Activated CD8-positive, alpha-beta T cell treated with anti-CD3 and anti-CD28 coated beads for 36 hours (primary cell): ENCODE measurements at places on chromosomes 1 and 21. TPM values are rescaled to one million over a fixed set of nuclear protein-coding genes. Genes with fewer than 3 reads are reported as not detected.
A peak's percentile ranks its signal among the peaks of the same experiment; 100 is the strongest.

The C1orf87 gene
- not detected for total RNA-seq

The TENT5C gene
- total RNA-seq, result 13.6 TPM

The SLAMF7 gene
- 93.5 TPM for total RNA-seq

The ALX3 gene
- total RNA-seq, result not detected

The MYBPH gene
- total RNA-seq, result not detected

DNA sequence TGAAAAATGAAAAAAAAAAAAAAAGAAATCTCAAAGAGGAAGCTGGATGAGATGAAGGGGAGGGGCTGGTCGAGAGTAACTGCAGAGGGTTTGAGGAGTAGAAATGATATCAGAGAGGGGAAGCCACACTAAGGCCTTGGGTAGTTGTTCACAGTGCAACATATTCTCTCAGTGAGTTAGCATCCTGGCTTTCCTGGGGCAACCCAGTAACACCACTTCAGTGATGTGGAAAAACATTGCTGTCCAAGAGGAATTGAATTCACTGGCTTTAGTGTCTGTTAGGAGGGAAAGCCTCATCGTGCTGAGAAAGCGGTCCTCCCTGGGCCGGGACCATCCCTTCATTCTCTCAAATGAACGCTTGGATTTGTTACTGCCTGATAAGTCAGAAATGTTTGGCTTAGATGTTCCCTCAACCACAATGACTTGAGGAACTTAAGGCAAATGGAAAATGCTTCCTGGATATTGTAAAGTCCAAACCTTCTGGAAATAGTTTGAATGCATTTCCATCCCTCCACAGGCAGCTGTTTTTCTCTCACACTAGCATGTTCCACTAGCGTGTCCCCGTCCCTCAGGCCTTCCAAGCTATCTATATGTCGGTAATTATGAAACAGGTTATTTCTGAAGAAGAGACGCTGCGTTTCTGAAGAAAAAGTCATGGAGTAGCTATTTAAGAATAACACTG, 12.2 kb downstream of the TGFB2 start:
- DNase-seq, result no peak
- H3K4me1 ChIP-seq, result peaks cover 3% of the 10 kb centered on the region
- H3K4me3 ChIP-seq, result no peak overlapping the region
- H3K36me3 ChIP-seq, result no peaks in the 10 kb centered on the region
- no peak overlapping the region for H3K27ac ChIP-seq
- peaks cover 3% of the 10 kb centered on the region for H3K27me3 ChIP-seq

GRCh38 chr1:10530281-10530740, 55.6 kb downstream of the PEX14 start:
- no peak overlapping the region for H3K27ac ChIP-seq
- H3K27me3 ChIP-seq, result no peaks in the 10 kb centered on the region
- DNase-seq, result no peak
- H3K4me1 ChIP-seq, result peaks cover 14% of the 10 kb centered on the region

DNA sequence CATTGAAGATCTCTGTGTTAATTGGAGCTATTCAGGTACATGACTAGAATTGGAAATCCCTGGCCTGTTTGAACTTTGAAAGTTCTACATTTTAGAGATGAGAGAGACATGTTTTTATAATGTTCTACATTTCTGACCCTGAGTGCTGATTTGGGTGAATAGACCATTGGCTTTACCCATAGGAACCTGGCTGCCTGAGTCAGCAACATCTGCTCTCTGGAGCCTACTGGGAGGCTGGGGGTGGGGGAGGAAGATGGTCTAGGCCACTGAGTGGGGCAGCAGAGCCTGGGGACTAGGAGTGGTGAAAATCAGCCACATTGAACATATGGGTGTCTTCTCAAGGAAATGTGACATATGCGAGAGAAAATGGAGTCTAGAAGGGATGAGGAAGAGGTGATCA, 1.4 kb upstream of the VANGL1 start:
- no peak overlapping the region for H3K27ac ChIP-seq
- H3K27me3 ChIP-seq, result peaks cover 28% of the 10 kb centered on the region
- peaks cover 11% of the 10 kb centered on the region for H3K4me1 ChIP-seq
- DNase-seq, result no peak
- peaks cover 5% of the 10 kb centered on the region for H3K36me3 ChIP-seq

- no peak for DNase-seq
- H3K4me3 ChIP-seq, result no peak overlapping the region
- no peaks in the 10 kb centered on the region for H3K4me1 ChIP-seq
- no peaks in the 10 kb centered on the region for H3K36me3 ChIP-seq
- no peak overlapping the region for H3K27ac ChIP-seq
These were observed 63.0 kb downstream of the VCAM1 start for GRCh38 chr1:100782473-100783039.

- H3K4me3 ChIP-seq, result no peak overlapping the region
- peak overlapping the region; percentile 80 for H3K27ac ChIP-seq
- H3K36me3 ChIP-seq, result peaks cover 9% of the 10 kb centered on the region
- no peaks in the 10 kb centered on the region for H3K27me3 ChIP-seq
- H3K4me1 ChIP-seq, result peaks cover 29% of the 10 kb centered on the region
- DNase-seq, result peak; percentile 52
These were observed 122.8 kb downstream of the SYF2 start for GRCh38 chr1:25109531-25109951.

DNA sequence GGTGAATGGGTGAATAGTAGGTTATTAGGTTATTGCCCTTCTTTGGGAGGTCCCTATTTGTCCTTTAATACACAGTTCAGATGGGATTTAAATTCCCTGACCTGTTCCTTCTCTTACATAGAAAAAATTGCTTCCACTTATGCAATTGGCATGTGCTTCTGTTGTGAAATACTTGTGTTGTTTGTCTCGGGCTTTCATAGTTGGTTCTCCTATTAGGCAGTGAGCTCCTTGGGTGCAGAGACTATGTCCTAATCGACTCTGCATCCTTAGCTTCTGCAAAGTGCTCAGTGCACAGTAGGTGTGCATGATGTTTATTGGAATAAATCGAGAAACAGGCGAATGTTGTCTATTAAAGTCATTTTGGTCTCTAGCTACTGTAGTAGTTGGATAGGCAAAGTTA, 1.3 kb upstream of the PDE4B start:
- no peaks in the 10 kb centered on the region for H3K36me3 ChIP-seq
- H3K4me1 ChIP-seq, result no peaks in the 10 kb centered on the region
- H3K27me3 ChIP-seq, result peaks cover 46% of the 10 kb centered on the region

DNA sequence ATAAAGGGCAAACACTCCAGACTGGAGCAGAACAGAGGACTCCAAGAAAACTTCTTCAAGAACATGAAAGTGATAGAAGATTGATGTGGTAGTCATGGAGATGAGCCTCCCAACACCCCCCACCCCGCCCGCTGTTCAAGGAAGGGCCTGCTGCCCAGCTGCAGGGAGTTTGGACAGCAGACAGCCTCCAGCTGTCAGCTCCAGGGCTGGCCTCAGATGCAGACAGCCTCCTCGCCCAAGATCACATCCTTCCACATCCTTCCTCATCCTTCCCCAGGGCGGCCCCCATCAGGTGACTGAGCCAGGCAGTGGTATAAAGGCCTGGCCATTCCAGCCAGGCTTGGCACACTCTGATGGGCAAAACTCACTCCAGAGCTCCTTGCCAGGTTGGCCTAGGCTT, 24.6 kb downstream of the HMGN2 start:
- no peak for DNase-seq
- no peak overlapping the region for H3K4me3 ChIP-seq
- H3K36me3 ChIP-seq, result peaks cover 5% of the 10 kb centered on the region
- peaks cover 11% of the 10 kb centered on the region for H3K4me1 ChIP-seq

DNA sequence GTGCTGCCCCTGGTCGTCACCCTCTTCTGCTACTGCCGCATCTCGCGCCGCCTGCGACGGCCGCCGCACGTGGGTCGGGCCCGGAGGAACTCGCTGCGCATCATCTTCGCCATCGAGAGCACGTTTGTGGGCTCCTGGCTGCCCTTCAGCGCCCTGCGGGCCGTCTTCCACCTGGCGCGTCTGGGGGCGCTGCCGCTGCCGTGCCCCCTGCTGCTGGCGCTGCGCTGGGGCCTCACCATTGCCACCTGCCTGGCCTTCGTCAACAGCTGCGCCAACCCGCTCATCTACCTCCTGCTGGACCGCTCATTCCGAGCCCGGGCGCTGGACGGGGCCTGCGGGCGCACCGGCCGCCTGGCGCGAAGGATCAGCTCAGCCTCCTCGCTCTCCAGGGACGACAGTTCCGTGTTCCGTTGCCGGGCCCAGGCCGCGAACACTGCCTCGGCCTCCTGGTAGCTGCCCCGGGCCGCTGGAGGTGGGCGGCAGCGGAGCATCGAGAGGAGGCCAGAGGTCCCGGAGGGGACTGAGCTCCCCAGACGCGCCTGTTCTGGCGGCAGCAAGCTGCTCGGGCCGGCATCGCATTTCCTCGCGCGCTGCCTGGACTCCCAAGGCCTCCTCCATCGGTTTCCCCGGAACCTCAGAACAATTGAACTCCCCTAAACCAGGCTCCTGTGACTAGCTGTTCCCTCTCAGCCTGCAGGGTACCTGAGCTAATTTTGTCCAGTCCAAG, 1.1 kb downstream of the GPR25 start:
- peaks cover 47% of the 10 kb centered on the region for H3K27me3 ChIP-seq
- H3K4me1 ChIP-seq, result peaks cover 45% of the 10 kb centered on the region
- H3K4me3 ChIP-seq, result peak overlapping the region; percentile 14
- no peak overlapping the region for H3K27ac ChIP-seq

DNA sequence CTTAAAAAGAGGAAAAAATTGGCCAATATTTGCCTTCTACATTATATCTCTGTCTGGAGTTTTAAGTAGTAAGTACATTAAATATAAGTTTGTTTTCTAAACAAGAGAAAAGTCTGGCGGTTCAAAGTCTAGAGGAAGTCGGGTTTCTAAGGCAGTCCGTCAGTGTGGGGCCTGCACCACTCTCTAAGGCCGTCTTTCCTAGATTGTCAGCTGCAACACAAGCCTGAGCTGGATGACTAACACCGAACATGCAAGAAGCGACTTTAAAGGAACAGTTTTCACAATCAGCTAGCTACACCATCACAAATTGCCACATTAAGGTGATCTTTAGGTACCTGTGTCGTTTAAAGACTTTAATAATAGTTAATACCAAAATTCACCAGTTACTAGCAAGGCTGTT, 19.6 kb downstream of the CCSAP start:
- H3K36me3 ChIP-seq, result peaks cover 34% of the 10 kb centered on the region
- DNase-seq, result no peak
- no peaks in the 10 kb centered on the region for H3K27me3 ChIP-seq
- no peak overlapping the region for H3K4me3 ChIP-seq
- peaks cover 15% of the 10 kb centered on the region for H3K4me1 ChIP-seq

DNA sequence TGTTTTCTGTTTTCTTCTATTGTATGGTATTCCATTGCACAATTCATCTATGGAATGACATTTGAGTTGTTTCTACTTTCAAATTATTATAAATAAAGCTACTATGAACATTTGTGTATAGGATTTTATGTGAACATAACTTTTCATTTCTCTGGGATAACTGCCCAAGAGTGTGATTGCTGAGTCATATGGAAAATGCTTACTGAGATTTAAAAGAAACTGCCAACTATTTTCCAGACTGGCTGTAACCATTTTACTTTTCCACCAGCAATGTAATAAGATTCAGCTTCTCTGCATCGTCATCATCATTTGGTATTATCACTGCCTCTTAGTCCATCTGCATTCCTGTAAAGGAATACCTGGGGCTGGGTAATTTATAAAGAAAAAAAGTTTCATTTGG, 779.6 kb upstream of the PRMT6 start:
- H3K4me1 ChIP-seq, result no peaks in the 10 kb centered on the region
- H3K36me3 ChIP-seq, result no peaks in the 10 kb centered on the region
- no peak for DNase-seq
- H3K4me3 ChIP-seq, result no peak overlapping the region

GRCh38 chr1:53585565-53585964, 126.4 kb downstream of the DMRTB1 start:
- no peak overlapping the region for H3K27ac ChIP-seq
- no peak overlapping the region for H3K4me3 ChIP-seq
- no peak for DNase-seq
- no peaks in the 10 kb centered on the region for H3K36me3 ChIP-seq
